Activated T-cell treated with anti-CD3 and anti-CD28 coated beads for 48 hours (primary cell): ENCODE measurements at places on chromosomes 12 and 14.

DNA sequence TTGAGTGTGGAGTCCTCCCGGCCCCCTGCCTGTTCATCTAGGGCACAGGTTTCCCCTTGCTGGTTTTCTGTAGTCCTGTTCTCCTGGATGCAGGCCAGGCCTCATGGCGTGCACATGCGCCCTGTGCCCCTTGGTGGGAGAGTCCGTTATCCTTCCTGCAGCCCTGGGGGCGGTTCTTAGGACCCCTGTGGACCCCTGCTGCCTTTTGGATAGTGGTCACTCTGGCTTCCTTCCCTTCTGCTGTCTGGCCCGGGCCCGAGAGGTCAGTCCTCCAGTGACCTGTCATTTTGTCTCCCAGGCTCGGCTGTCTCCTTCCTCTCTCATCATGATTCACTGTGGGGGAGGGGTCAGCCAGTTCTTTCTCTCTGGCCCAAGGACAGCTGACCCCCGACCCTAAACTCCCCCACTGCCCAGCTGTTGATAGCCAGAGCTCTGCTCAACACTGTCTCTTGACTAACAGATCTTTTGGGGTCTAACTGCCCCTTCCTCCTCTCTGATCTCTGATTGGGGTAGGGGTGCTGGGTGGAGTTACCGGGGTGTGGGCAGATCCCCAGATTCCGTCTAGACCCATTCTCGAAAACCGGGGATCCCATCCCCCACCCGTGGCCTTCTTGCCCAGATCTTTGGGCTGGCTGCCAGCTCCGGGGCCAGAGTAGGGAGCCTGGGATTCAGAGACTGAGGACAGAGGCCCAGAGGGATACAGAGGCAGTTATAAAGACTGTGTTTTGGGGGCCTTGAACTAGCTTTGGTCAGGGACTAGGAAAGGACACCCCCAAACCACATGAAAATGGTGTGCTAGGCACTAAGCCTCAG is 7.0 kb downstream of the CCND2 start:
- no peak for DNase-seq

- DNase-seq = no peak
Measured at GRCh38 chr12:31773223-31773750, 44.5 kb upstream of the AMN1 start.

- peak; percentile 82 for DNase-seq
Measured at GRCh38 chr14:76977793-76978720, 50.5 kb downstream of the IRF2BPL start.

DNA sequence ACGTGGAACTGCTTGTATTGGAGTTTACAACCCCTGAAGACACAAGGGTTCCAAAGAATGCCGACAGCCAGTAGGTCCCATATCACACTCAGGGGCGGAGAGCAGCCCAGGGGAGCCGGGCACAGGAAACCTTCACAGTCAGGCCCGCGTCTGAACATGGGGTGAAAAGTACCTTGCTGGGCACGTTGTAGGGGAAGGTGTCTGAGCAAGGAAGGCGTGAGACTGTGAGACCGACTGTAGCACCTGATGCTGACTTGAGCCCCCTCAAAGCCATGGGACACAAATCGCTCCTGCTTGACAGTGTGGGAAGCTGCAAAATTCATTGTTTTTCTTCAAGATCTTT is 14.7 kb downstream of the RIMBP2 start:
- DNase-seq = no peak

DNA sequence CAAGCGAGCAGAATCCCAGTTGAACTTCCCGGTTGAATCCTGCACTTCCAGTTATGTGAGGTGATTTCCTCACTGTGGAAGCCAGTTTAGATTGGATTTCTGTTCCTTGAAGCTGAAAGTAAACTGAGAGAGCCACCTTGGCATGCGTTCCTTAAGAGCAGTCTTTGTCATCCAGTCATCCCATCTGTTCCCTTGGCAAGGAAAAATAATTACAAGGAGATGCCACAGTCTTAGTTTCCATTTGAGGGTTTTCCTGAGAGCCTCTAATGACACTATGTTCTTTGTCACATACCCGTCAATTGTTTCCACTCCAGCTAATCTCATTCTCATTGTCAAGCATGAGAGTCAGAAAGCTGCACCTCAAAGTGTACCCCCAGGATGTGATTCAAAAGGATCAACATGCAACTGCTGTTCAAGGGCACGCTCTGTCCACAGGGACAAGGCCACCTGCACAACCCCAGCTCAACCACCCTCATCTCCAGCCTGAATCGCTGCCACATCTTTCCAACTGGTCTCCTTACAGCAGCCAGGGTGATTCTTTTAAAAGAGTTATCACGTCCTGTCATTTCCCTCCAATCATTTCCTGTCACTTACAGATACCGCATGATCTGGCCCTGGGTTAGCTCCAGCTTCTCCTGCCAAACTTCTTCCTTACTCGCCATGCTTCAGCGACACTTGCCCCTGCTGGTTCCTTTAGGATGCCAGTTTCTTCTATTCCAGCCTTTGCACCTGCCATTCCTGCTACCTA is 18.0 kb upstream of the TCP11L2 start:
- DNase-seq = no peak

- DNase-seq = no peak
Measured at GRCh38 chr12:41336041-41336549, 148.0 kb downstream of the PDZRN4 start.

DNA sequence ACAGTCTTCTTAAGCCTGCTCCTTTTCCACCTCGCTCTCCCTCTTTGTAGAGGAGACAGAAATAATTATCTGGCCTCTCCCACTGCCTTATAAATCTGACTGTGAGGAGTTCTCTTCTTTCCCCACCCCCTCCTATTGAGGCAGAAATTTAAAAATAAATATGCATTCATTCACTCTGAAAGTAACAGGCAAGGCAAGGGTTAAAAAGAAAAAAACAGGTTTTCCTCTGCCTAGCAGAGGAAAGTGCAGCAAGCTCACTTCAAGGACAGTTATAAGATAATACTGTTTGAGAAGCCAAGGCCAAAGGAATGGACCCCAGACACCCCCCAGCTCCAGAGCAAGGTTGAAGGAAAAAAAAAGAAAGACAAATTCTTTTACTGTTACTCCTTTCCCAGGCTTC is 56.3 kb downstream of the DHRS2 start:
- DNase-seq = no peak

- no peak for DNase-seq
Measured at GRCh38 chr12:77615332-77615731, 215.4 kb upstream of the NAV3 start.

DNA sequence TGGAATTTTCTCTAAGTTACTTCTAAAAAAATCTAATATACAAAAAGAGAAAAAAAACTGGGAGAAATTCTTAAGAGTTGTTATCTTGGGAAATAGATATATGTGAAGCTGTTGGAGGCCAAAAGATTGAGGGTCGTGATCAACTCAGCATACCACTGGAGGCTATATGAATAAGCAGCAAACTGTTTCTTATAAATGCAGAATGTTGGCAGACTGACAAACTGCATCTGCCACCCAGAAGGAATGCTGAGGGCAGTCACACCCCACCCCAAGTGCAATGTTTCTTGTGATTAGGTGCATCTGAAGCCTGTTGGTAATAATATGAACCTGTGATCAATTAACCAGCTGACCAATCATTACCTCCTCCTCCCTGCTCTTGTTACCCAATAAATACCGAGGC is 818.6 kb upstream of the MGAT4C start:
- DNase-seq = no peak

GRCh38 chr12:109098651-109099050 is 1.3 kb downstream of the UNG start:
- no peak for DNase-seq

DNA sequence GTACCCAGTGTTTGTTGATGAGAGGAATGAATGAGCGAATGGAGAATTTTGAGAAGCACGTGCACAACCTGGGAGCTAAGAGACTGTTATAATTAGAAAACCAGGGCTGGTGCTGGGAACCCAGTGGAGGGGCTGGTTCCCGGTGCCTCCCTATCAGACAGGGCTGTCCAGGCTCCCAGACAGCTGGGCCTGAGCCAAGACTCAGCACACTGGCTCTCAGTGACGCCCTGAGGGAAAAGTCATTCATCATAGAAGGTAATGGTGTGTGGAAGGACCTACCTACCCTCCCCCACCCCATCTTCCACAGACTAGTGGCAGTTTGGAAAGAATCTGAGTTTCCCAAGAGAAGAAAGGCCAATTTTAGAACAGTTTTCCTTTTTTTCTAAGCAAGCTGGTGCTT is 34.7 kb downstream of the KCNA5 start:
- no peak for DNase-seq

- no peak for DNase-seq
Measured at GRCh38 chr14:98941481-98941880, 330.5 kb downstream of the BCL11B start.

GRCh38 chr14:61577506-61577931 is 117.8 kb upstream of the HIF1A start:
- no peak for DNase-seq

GRCh38 chr12:51013441-51013840 is 12.7 kb downstream of the SLC11A2 start:
- no peak for DNase-seq
